ENCODE measurements at places on chromosomes 5 and 9.

DNA sequence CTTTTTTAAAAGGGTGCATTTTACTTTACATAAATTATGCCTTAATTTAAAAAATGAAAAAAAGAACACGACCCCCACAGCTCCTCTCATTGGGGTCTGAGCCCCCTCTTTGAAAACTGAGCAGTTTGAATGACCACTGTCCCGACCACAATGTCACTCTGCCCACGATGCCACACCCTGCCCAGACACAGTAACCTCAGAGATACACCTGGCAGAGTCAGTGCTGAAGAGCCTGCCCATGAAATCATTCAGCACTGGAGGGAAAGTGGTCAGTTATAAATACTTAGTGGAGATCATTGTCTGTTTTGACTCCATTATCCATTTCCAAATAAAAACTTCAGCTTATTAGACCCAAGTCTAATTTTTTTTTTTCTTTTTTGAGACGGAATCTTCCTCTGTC is 49.3 kb downstream of the DNAJC21 start:
- no peak for DNase-seq

DNA sequence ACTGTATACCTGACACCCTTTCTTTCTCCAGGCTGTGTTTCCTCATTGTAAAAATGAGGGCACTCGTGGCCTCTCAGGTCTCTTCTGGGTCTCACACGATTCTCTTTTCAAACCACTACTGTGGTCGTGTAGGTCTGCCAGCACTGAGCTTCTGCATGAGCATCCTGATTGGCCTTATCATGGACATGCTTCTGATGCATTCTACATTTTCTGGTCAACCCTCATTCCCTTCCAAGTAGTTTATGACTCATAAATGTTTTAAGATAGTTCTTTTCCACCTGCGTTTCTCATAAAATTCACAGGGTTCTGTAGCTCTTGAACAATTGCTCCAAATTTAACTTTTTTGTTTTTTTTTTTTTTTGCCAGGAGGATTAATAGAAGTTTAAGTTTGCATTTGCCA is 294.8 kb downstream of the KCTD16 start:
- no peak for DNase-seq

- DNase-seq: no peak
Observed at GRCh38 chr9:123544007-123544827, 188.2 kb downstream of the CRB2 start.

DNA sequence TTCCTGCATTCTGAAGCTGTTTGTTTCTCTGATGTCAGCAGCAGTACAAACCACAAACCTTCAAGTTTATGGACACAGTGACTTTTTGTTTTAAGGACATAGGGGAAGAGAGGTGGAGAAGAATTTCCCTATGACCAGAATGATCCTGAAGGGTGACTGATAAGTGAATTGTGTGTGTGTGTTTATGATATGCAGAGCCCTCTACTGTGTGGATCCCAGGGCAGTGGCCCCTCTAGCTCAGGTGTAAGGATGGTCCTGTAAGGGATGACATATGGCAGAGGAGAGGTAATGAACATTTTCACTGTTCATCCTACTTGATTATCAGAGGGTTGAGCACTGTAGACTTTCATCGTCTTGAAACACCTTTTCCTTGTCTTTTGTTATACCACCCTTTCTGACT is 30.6 kb upstream of the TMED7 start:
- DNase-seq: no peak

- no peak for DNase-seq
Observed at GRCh38 chr5:66553916-66554575, 42.1 kb upstream of the MAST4 start.

DNA sequence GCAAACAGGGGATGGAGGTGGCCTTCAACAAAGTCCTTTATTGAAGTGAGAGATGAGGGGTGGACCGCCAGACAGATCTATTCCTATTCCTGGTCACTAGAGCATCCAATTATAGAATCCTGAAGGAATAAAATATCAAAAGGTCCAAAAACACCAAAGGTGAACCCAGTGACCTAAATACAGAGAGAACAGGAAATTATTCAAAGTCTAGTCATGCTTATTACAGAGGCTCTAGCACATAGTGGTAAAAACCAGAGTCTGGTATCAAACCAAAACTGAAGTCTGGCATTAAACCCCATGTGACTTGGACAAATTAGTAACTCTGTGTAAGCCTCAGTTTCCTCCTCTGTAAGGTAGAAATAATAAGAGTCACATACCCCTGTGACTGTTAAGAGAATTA is 100.5 kb upstream of the SNX2 start:
- DNase-seq: no peak

Measured in activated CD8-positive, alpha-beta memory T cell treated with anti-CD3 and anti-CD28 coated beads for 1 hour (primary cell).